ENCODE measurements at places on chromosomes 1 and 21. TPM values are rescaled to one million over a fixed set of nuclear protein-coding genes. Genes with fewer than 3 reads are reported as not detected.

- DNase-seq, result peak; percentile 75
These were observed at the start of gene FAM43B for GRCh38 chr1:20551945-20552727. TSS of gene FAM43B (plus strand) at chr1:20552573. CDS start at chr1:20552974, 401 bp downstream.

- DNase-seq, result peak; percentile 30
These were observed 116.6 kb upstream of the HIVEP3 start for GRCh38 chr1:42035205-42035829.

DNA sequence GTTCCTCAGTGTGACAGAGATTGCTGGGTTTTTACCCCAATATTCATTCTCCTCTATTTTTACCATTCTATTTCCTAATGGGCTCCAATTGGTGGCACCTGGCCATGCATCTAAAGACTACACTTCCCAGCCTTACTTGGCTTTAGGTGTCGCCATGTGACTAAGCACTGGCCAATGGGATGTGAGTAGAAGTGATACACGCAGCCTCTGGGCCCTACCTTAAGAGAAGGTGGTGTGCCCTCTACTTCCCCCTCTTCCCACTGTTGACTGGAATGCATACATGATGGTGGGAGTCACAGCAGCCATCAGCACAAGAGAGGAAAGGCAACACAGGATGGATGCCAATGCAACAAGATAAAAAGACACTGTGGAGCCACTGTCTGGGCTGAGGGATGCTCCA, 11.4 kb upstream of the OLIG2 start:
- no peak for DNase-seq

GRCh38 chr1:206887701-206888100, 9.5 kb upstream of the IL24 start:
- no peak for DNase-seq

- no peak for DNase-seq
These were observed 10.1 kb downstream of the EYA3 start for GRCh38 chr1:28078262-28078661.

DNA sequence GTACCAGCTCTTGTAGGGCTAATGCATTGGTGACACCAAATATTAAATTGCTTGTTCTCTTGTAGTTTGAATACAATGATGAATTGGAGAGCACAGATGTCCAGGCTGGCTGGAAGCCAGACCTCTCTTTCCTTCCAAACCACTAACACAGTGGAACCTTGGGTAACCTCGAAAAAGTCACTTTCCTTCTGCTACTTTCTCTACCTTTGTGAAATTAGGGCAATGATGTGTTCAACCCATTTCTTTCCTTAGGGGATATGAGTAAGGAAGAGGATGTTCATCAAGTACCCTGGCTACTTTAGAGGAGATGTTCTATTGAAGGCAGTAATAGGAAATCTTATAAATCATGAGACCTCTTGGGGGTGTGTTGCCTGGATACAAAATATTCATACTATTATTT, 55.7 kb downstream of the XCL2 start:
- DNase-seq, result no peak

DNA sequence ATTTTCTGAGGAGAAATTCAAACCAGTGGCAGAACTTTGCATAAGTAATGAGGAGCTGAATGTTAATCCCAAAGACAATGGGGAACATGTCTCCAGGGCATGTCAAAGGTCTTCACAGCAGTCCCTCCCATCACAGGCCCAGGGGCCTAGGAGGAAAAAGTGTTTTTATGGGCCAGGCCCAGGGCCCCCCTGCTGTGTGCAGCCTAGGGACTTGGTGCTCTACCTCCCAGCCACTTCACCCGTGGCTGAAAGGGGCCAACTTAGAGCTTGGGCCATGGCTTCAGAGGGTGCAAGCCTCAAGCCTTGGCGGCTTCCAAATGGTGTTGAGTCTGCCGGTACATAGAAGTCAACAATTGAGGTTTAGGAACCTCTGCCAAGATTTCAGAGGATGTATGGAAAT, 854.0 kb downstream of the LRRIQ3 start:
- no peak for DNase-seq

GRCh38 chr1:65658122-65658521, 134.6 kb upstream of the PDE4B start:
- DNase-seq, result no peak

DNA sequence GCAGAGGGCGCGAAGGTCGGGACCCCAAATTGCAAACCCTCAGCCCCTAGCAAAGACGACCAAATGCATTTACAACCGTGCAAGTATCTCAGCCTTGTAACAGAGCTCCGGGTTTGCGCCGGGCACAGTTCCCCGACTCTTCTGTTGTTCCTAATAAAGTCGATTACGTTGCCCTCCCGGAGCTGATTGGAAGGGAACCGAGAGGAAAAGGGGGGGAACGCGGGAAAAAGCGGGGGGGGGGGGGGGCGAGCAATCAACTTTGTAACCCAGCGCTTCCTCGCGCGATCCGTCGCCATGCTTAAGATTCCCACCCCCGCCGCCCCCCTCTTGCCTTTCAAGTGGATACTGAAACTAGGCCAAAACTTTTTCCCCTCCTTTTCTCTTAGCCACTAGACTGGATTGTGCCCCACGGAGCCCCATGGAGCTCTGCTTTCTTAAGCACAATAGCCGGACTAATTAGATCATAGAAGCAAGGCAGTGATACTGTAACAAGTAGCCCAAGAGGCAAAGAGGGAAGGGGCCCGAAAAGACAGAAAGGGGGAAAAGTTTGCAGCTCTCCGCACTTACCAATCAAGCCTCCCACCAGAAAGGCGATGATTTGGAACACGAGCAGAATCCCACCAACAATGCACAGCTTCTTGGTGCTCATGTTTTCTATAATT, 565 bp downstream of the WLS start:
- peak; percentile 45 for DNase-seq

DNA sequence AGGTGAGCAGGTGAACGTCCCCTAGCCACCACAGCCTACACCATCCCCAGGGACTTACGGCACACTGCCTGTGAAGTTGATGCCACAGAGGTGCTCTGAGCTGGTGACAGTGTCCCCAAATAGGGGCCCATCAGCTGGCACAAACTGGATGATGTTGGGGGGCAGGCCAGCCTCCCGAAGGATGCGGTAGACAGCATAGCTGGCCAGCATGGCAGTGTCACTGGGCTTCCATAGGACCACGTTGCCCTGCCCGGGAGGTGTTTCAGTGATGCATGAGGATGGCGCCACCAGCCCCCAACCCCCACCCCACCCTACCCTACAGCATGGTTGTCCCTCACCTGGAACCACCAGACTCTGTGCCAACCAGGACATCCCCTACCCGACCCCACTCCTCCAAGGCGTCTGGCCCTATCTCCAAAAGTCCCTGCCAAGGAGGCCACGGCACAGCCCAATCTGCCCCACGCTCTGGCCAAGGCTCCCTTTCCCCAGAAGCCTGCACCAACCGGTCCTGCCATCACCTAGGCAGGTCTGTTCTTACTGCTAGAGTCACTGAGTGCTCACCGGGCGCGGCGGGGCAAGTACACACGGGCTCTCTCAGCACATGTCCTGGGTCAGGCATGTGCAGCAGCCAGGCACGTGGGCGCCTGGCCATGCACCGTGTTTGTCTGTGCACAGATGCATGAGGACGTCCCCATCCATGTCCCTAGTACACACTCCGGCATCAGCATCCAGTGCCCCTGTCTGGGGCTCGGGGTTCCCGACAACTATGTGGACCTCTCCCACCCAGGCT, 20.5 kb downstream of the ALDH4A1 start:
- DNase-seq, result no peak

GRCh38 chr1:71950579-71950978, 331.8 kb downstream of the NEGR1 start:
- no peak for DNase-seq

- no peak for DNase-seq
These were observed 114.9 kb upstream of the HIVEP3 start for GRCh38 chr1:42033629-42034028.

- no peak for DNase-seq
These were observed 60.5 kb downstream of the CAPN9 start for GRCh38 chr1:230807561-230808280.

GRCh38 chr1:229024528-229025130, 246.3 kb upstream of the RAB4A start:
- peak; percentile 56 for DNase-seq

GRCh38 chr1:157113631-157114030, 14.0 kb upstream of the ETV3L start:
- DNase-seq, result no peak

GRCh38 chr21:37460196-37460595, 93.6 kb downstream of the DYRK1A start:
- no peak for DNase-seq

- no peak for DNase-seq
These were observed 15.6 kb upstream of the ZNF669 start for GRCh38 chr1:247119600-247120407.

DNA sequence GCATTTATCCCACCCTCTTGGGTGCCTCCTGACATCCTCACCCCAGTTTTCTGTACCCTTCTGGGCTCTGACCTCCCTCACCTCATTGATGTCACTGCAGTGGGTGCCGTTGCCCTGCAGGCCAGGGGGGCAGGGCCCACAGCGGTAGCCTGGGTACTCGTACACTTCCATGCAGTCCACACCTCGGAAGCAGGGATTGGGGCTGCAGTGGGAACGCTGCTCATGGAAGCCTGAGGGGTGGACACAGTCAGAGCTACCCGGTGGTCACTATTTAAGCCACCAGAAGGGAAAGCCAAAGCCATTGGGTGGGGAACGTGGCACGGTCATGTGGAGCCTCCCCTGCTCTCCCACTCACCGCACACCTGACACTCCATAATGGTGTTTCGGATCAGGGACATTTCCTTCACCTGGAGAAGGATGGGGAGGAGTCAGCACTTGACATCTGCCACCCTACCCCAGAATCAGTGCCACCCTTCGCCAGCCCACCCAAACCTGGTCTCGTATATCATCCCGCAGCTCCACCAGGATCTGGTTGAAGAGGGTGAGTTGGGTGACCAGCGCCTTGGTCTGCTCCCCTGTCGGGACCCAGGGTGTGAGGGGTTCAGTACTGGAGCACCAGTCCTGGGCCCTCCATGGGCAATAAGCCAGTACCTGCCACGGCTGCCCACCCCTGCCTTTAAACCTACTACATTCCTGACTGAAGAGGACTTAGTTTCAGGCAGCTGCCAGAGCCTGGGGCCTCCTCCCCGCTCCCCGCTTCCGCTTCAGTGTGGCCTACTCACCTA, 4.8 kb downstream of the THBS3 start:
- DNase-seq, result no peak

GRCh38 chr1:210358626-210359025, 29.9 kb downstream of the HHAT start:
- DNase-seq, result no peak

DNA sequence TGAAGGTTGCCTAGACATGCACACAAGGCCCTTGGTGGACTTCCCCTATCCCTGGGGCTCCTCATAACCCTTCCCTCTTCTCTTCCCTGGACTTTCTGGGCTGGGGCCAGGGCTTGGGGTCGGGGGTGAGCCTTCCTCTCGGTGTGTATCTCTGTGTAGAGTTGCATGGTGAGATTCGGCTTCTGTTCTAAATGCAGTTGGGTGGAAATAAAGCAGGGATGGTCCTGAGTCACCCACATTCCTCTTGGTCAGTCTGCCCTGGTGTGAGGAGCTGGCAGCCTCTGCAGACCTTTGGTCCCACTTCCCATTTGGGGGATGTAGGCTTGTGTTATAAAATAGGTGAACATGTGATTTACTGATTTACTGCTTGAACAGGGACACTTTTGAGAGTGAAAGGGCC, 38.0 kb downstream of the ADARB1 start:
- DNase-seq, result no peak

DNA sequence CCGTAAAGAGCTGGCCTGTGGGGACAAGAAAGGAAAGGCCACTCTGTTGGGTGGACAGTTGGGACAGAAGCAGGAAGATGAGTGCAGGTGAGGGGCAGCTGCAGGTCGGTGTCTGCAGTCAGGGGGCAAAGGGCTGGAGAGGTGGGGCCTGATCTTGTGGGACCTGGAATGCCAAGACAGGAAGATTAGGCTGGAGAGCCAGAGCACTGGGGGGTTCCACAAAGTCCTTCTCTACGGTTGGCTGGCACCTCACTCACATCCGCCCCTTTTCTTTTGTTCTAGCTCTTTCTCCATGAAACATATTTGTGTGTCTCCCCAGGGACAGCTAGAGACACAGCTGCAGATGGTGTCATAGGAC, 404.1 kb downstream of the PTPRU start:
- no peak for DNase-seq

DNA sequence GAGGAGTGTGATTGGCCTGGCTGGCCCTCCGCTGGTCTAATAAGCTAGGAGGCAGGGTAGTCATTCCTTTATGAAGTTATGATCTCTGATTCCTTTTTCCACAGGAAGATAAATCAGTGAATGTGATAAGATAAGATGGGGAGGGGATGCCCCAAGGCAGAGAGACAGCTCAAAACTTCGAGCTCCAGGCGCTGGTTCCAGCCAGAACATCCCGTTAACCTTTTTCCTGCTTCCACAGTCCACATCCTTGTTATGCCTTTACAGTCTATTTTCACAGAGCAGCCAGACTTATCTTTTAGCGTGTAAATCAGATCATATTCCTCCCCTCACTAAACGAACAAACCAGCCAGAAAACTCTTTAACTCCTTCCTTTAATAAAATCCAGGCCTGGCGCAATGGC, 38.5 kb upstream of the BMP8B start:
- DNase-seq, result no peak

GRCh38 chr21:34073032-34073748, at the start of the genes MRPS6 and SLC5A3:
TSS of gene MRPS6 (plus strand) at chr21:34073578. CDS start at chr21:34073701, 123 bp downstream.
TSS of gene SLC5A3 (plus strand) at chr21:34073578. CDS start at chr21:34095199, 21,621 bp downstream.
- peak; percentile 79 for DNase-seq

GRCh38 chr1:68453060-68453670, 3.4 kb upstream of the RPE65 start:
- no peak for DNase-seq

GRCh38 chr1:219190605-219191004, 16.9 kb downstream of the LYPLAL1 start:
- DNase-seq, result no peak

- DNase-seq, result no peak
These were observed 399.2 kb downstream of the PTBP2 start for GRCh38 chr1:97120806-97121205.

DNA sequence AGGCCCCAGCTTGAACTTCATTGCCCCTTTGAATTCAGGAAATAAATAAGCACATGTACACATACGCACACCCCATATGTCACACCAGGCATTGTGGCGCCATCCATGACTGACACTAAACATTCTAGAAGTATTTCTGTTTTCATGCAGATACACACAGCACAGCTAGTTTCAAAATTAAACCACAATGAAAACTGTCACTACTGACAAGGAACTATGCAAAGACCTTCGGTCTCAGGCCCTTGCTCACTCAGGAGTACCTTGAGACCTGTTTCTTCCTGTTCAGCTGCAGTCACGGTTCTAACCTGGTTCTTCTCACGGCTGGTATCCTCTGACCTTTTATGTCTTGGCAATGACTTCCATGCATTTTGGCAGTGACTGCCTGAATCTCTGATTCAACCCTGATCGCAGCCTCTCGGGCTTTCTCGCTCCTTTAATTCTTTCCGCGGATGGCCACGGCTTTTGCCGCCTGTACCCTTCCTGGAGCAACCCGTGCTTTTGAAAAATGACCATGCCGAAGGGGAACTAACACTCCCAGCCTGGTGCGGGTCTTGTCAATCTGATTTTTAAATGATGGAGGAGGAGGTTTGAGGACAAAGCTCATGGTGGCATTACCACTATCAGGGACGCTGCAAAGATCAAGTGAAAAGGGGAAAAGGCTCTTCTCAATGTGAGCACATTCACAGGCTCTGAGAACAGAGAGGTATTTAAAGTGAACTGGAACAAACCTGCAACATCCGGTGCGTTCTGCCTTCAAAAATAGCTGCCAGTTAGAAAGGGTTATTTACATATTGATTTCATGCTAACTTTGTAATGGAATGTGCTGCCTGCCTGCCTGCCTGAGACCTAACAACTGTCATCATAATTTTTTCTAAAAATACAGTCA, 384.6 kb downstream of the RRAGC start:
- DNase-seq, result no peak

The LEFTY1 gene
- total RNA-seq, result 4.0 TPM

The CFAP57 gene
- 1.2 TPM for total RNA-seq

The RGS1 gene
- 77.1 TPM for total RNA-seq

The COL9A2 gene
- 89.8 TPM for total RNA-seq

The MX2 gene
- 5.2 TPM for total RNA-seq

The CHODL gene
- 0.51 TPM for total RNA-seq

The ANKRD34A gene
- total RNA-seq, result 30.6 TPM
